Muscle of arm (tissue), 14 donors: ENCODE measurements at places on chromosomes 11 and 22.

DNA sequence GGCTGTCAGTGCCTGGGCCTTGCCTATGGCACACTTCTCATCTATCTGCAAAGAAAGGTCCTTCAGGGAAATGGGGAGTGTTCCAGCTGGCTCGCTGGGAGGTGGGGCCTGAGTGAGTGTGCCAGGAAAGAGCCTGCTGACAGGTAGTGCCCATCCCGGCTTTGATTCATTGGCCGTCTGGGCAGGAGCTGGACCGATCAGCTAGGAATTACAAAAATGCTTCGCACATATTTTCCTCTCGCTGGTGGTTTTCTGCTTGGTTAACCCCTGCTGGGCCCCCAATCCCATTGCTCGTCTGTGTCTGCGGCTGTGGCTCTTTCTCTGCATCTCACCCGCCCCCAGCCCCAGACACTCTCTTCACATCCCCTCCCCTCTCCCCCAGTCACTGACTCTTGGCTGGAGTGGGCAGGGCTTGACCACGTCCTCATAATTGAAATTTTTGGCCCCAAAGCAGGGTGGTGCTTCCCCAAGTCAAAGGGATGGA, 10.8 kb downstream of the LIF start:
- no peak for DNase-seq

GRCh38 chr11:112523477-112523876, 262.8 kb upstream of the PLET1 start:
- no peak for DNase-seq

GRCh38 chr11:83070731-83071566, 748 bp downstream of the RAB30 start:
- peak; percentile 70 for DNase-seq

DNA sequence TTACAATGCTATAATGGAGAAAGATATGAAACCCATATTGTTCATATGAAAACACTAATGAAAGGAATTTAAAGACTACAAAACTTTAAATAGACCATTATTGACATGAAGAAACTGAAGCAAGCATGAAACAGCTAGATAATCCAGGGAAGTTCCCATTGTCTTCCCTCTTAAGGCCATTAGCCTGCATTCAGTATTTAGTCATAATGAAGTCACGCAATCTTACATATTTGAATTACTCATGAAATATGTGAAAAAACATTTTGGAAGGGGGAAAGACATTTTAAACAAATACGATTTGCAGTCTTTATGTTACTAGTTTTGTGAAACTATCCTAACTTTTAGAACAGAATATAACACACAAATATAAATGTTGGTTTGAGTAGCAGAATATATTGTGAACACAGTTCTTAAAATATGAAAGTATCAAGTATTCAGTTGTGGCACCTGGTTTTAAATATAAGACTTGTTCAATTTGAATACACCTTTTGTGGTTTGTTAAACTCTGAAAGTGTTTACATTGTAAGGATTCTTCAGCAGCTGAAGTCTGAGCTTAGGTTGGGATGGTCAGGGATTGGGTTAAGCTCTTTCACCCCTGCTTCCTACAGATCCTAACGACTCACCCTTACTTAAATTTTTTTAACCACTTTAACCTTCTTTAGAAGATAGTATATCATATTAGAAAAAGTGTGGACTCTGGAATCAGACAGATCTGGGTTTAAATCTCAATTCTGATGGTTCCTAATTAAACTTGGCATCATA, 500.3 kb upstream of the TENM4 start:
- DNase-seq: no peak

- peak; percentile 56 for DNase-seq
Observed at GRCh38 chr22:16917144-16918003, 90.6 kb downstream of the GAB4 start.

DNA sequence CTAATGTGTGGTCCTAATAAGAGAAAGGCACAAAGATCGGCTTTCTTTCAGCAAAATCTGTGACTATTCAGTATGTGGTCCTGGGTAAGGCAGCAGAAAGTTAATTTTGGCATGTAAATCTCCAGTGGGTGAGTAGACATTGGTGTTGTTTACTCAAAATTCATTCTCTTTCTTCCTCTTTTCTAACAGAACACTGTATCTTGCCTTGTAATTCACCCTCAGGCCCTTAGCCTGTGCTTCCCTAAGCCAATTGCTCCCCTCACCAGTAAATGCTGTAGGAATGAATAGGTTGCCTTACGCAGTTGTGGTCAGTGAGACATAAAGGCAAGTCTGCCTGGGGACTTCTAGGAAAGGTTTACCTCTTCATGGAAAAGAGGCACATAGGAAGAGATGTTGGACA, 49.9 kb upstream of the PDE3B start:
- DNase-seq: no peak
